ENCODE measurements at places on chromosomes 3 and 15.

- no peak for DNase-seq
These were observed 66.4 kb downstream of the RYR3 start for GRCh38 chr15:33377204-33377603.

GRCh38 chr15:59099162-59099685 is 5.7 kb upstream of the CCNB2 start:
- no peak for DNase-seq

DNA sequence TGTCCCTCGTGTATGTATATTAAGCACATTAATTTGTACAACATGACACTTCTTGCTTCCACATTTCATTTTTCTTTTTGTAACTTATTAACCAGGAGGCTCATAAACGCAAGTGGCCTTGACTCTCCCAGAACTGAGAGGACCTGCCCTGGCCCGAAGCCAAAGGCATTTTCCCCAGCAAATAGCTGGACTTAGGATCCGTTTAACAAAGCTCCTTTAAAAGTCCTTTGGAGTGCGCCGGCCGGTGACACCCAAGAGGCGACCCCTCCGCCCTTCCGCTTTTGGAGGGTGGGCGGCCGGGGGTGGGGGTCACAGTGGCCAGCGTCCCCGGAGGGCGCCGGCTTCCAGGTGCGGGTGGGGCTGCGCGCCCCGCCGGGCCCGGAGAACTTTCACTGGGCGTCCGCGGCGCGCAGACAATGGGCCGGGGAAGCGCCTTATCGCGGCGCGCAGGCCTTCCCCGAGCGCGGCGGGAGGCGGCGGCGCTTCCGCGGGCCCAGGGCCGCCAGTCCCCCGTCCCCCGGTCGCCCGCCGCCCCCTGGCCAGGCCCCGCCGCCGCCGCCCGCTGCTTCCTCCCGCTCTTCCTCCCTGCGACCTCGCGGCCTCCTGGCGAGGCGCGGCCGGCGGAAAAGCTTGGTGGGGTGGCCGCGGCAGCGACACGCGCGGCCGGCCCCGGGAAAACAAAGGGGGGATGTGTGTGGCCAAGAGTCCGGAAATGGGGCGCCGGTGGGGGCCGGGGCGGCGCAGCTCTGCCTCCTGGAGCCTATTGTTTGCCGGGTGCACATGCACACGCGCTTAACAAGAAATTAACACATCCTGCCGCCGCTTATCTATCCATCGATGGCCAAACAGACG is 613.4 kb downstream of the MCTP2 start:
- no peak for DNase-seq

- DNase-seq, result no peak
These were observed 55.5 kb upstream of the FSTL1 start for GRCh38 chr3:120506076-120506827.

DNA sequence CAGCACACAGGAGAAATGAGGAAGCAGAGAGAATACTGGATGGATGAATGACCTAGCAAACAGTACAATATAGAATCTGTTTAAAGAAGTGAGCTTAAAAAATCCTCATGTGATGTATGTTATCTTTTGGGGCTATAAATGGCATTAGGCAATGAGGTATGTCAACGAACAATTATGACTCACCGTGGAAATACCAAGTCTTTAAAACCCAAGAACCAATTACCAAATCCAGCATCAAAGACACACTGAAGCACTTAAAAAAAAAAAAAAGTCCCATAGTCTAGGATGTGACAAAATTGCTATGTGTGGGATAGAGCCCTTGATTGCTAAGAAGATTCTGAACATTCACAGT is 36.3 kb upstream of the HERC1 start:
- no peak for DNase-seq

DNA sequence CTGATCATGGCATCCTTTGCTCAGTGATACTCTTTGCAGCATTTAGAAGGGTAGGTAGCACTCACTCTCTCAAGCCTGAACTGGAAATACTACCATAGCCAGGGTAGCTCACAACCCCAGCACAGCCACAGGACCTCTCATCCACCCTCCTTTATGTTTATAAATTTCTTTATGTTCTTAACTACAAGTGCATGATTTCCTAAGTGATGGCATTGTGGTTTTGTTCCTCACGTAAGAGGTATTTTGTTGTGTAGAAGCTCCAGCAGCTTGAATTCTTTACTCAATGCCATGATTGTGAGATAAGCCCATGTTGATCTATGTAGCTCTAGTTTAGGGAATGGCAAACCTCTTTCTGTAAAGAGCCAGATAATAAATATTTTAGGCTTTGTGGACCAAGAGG is 7.9 kb upstream of the RTP3 start:
- DNase-seq, result no peak

- no peak for DNase-seq
These were observed 60.4 kb downstream of the PLAAT1 start for GRCh38 chr3:193301433-193301832.

DNA sequence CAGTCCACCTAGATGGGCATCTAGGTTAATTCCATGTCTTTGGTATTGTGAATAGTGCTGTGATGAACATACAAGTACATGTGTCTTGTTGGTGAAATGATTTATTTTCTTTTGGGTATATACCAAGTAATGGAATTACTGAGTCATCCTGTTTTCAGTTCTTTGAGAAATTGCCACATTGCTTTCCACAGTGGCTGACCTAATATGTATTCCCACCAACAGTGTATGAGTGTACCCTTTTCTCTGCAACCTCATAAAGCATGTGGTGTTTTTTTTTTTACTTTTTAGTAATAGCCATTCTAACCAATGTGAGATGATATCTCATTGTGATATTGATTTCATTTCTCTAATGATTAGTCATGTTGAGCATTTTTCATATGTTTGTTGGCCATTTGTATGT is 86.0 kb upstream of the NDN start:
- DNase-seq, result no peak

DNA sequence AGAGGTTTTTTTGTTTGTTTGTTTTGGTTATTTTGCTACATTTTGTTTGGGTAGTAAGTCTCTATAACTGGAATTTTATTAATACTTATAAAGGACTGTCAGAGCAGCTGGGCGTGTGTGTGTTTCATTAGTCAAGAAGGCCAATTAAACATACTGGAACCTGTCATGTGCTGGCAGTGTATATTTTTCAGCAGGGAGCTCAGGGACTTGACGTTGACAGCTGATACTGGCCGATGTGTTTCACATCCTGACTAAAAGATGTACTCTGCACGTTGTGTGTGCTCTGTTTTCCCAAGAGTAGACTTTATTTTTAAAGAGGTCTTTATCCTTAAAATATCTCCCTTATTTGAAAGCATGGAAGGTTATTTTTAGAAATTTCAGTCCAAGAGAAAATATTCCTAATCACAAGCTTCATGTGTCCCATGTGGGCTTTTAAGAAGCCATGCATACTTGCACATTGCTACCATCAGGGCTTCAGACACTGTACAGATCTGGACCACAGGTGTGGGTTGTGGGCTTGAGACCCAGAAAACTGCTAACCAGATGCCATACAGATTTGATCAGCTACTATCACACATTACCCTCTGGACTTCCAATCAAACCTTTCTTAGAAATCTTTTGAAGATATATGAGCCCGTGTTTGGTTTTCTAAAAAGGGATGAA is 135.9 kb downstream of the FEZF2 start:
- DNase-seq, result no peak
